ENCODE measurements at places on chromosomes 6 and 20. TPM values are rescaled to one million over a fixed set of nuclear protein-coding genes. Genes with fewer than 3 reads are reported as not detected.

OR12D3 gene
- total RNA-seq: not detected

GRCh38 chr6:20352346-20352745 is 49.3 kb upstream of the E2F3 start:
- no peak for DNase-seq

DNA sequence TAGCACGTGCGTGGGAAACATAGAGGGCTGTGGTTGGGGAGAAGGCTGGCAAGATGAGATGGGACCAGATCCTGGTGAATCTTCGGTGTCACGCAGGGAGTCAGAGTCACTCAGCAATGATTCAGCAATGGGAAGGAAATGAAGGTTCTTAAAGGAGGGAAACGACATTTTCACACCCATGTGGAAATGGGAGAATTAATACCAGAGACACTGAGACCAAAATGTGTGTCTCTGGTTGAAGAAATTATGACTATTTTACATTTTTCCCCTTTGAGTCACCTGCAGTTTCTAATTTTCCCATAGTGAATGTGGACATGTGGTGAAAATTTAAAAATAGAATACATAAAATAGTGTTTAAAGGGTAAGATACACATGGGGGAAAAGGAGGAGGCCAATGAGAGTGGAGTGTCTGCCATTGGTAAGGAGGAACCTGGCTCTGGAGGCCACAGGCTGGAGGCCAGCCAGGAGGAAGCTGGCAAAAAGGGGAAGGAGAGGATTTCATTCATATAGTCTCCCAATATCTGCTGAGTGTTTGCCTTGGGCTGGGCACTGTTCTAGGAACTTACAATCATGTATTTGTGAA is 17.5 kb downstream of the NRN1 start:
- DNase-seq: peak; percentile 9

GRCh38 chr6:12012038-12012557 is at the start of gene HIVEP1:
HIVEP1 (plus strand) TSS chr6:12012312; CDS start chr6:12015629, 3,317 bp downstream.
- DNase-seq: peak; percentile 44

DNA sequence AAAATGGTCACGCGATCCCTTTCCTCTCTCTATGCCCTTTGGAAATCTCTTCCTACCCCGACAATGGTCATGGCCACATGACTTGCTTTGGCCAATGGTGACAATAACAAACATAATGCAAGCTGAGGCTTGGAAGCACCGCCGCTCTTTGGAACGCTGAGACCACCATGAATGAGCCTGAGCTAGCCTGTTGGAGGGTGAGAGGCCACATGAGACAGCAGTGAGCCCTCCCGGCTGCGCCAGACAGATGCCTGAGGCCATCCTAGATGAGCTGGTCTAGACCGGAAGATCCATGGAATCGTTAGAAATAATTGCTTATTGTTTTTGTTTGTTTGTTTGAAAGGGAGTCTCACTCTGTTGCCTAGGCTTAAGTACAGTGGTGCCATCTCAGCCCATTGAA is 64.2 kb downstream of the STK35 start:
- no peak for DNase-seq

POU5F1 gene
- not detected for total RNA-seq

SYCP2 gene
- 4.2 TPM for total RNA-seq

DNA sequence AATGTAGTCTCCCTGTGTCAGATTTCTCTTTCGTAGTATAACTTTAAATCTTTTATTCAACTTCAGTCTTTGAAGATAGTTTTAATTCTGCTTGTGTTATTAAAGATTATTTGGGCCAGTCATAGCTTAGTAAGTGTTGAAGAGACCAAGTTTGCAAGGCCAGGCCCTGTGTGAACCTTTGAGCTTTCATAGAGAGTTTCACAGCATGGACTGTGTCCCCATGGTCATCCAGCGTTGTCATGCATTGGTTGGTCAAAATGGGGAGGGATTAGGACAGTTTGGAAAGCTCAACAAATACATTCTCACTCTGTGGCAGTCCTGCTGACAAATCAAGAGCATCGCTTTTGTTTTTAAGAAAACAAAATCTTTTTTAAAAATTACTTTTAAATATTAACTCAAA is 74.6 kb upstream of the FAM83B start:
- DNase-seq: no peak

- no peak for DNase-seq
These were observed 266.2 kb upstream of the ADGRB3 start for GRCh38 chr6:68368845-68369244.

DNA sequence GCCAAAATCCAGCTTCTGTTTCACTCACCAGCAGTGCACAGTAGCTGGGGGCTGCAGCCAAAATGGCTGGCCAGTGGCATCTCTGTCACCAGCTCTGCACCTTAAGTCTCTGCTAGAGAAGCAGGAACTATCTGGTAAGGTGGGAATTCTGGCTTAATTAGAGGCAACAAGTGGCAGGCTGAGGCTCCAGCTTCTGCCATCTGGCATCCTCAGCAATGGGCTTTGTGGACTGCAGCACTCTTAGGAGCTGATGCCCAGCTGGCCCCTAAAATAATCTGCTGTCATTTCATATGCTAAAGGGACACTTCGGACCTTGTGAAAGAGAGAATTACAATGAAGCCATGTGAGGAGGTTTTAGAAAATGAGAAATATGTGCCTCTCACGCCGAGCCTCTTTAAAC is 4.6 kb upstream of the CLDN20 start:
- peak; percentile 47 for DNase-seq

GRCh38 chr6:163634211-163635171 is 220.0 kb downstream of the QKI start:
- DNase-seq: no peak

DNA sequence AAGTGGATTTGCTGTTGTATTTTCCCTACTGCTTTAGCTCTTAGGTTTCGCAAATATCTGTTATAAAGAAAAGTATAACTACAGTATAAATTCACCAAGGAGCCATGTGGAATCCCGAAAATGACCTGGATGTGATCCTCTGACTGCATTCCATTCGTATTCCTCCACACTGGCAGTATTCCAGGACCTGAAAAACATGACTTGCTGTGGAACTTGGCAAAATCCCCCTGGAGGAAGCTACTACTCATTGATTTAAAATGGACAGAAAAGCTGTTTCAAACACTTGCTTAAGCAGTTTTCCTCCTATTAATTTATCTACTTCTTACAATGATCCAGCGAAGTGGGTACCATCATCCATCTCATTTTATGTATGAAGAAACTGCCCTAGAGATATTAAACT is 13.3 kb upstream of the ENPP5 start:
- no peak for DNase-seq

DNA sequence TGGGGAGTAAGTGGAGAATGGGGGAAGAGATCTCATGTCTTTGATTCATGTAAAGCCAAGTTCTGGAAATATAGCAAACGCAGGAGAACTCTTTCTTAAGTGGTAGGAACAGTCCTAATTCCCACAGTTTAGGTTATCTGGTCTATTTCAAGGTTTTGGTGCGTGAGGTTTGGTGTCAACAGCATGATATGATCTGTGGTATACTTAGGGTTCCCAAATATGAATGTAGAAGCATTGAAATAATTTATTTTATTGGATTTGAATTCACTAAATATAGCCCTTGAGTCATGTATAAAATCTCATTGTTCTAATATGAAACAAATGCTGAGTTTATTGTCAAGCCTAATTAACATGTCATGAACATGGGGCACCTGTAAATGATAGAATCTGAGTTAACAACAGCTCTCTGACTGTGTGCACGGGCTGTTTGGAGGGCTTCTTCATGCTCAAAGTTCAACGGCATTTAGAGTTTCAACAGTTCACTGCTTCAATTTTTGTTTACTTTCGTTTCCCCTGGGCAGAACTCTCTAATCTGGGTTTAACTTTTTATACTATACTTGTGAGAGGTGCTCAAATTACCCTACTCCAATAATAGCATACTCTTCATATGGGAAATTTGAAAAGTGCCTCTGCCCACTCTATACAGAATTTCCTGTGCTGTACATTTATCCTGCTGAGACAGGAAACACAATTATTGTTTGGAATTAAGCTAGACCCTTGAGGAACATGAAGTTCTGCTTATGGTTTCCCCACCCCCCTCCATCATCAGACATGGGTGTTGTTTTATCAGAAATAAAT is 236.3 kb upstream of the ZNF217 start:
- no peak for DNase-seq

- DNase-seq: no peak
These were observed 4.1 kb downstream of the BMP7 start for GRCh38 chr20:57262301-57262700.

GRCh38 chr6:123276546-123276980 is 280.5 kb downstream of the CLVS2 start:
- DNase-seq: no peak

- DNase-seq: no peak
These were observed 53.5 kb downstream of the GOPC start for GRCh38 chr6:117548797-117549301.

- DNase-seq: no peak
These were observed 32.9 kb downstream of the NUDT3 start for GRCh38 chr6:34359418-34360158.

DNA sequence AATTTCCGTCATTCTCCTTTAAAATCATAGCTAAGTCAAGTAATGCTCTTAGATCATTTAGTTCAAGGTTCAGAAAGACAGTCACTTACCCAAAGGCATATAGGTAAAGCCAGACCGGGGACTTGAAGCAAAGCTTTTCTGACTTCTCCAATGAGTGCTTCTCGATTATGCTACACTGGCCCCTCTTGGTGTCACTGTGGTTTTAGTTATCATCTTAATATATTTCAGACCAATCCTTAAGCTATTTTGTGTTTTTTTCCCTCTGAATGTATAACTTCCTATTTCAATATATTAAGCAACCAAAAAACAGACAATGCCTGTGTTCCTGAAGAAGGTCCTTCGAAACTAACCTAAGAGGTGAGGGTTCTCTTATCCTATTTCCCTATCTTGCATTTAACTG is 3.9 kb downstream of the PRDM1 start:
- DNase-seq: peak; percentile 10

DNA sequence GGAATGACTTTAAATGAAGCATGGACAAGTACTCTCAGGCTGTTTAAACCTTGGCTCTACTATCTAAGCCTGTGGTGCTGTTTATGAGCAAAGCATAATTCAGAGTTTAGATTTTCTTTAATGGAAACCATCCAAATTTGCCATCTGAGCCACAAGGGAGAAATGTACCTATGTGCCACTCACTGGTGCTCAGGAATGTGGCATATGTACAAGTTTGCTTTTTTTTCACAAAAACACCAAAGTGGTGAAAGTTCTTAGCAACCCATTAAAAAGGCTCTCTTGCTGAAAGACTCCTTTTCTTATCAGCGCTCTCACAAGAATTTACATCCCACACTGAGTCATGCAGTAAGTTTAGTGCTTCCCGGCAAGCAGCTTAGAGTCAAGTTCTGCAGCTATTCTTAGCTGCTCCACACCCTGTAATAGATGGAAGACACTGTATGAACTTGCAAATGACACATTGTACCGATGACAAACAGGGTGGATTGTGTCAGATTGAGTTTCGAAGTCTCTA is 57.3 kb upstream of the MLIP start:
- DNase-seq: no peak

ELOVL4 gene
- total RNA-seq: 29.2 TPM

- DNase-seq: no peak
These were observed 46.0 kb downstream of the ZFAND3 start for GRCh38 chr6:37865504-37865903.

DNA sequence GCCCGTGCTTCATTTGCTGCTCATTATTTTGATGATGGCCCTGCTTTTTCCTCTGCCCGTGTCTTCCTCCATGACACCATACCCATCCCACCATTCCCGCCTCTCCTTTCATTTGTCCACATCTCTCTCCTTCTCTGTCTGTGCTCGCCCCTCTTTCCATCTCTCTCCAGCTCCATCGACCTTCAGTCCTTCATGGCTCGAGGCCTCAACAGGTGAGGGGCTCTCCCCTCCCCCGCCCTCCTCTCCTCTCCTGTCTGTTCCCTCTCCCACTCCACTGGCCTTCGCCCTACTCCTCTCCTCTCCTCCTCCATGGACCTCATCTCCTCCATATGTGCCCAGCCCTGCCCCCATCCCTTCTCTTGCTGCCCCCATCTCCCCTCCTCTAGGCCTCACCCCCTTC is 12.1 kb upstream of the ZBTB9 start:
- DNase-seq: no peak

DNA sequence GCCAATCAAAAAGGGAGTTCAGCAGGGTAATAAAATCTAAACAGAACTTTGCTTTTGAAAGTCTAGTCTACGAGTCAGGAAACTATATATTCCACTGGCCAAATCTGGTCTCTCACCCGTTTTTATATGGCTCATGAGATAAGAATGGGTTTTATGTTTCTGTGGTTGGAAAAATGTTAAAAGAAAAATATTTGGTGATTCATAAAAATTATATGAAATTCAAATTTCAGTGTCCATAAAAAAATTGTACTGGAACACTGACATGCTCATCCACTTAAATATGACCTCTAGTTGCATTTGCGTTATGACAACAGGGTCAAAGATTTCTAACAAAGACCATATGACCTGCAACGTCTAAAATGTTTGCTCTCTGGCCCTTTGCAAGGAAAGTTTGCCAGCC is 22.3 kb upstream of the LAMP5 start:
- no peak for DNase-seq

MAFB gene
- 4.0 TPM for total RNA-seq

DNA sequence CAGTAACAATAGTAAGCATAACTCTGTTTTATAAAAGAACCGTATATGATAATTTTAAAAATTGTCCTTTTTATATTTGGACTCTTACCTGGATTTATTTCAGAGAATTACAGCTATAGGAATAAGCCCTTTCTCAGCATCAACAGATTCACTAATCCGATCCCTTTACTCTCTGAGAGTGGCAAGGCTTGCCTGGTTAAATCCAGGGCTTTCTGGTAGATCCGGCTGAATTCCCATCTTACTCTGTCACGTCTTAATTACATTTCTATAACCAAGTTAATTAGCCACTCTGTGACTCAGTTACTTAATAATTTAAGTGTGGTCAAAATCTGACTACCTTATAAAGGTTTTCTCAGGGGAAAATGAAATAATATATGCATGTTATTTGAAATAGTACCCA is 294.7 kb downstream of the FRK start:
- DNase-seq: no peak

- DNase-seq: no peak
These were observed 5.2 kb downstream of the SYNGAP1 start for GRCh38 chr6:33424855-33425667.

GRCh38 chr20:62178316-62179161 is 4.3 kb upstream of the MTG2 start:
- peak; percentile 89 for DNase-seq

DNA sequence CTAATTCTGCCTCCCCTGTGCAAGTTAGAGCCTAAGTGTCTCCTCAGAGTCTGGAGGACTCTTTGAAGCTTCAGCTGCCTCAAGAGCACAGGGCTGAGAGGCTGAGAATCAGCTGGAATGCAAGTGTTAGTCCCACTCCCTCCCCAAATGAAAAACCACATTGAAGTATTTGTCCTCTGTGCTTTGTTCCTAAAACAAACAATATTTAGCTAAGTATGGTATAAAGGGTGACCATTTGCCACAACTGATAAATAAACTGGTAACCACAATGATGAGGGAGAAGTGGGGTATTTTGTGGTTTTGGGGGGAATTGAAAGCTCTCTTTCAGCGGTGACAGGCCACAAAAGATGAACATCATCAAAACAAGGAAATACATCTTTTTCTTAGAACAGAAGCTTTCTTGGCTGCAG is 91.7 kb upstream of the HDDC2 start:
- no peak for DNase-seq

GRCh38 chr6:43937236-43938177 is 167.5 kb downstream of the VEGFA start:
- no peak for DNase-seq

GRCh38 chr6:10759884-10760329 is 12.3 kb downstream of the TMEM14B start:
- no peak for DNase-seq

LPIN3 gene
- 0.36 TPM for total RNA-seq
